NAMALWA (cell line): ENCODE measurements at places on chromosomes 3 and 15.

- peak; percentile 93 for DNase-seq
Measured at GRCh38 chr3:39108200-39108710, 775 bp downstream of the TTC21A start.

GRCh38 chr3:33467786-33468185 lies 27.6 kb upstream of the UBP1 start:
- DNase-seq = no peak

GRCh38 chr3:197501879-197502620 lies 53.7 kb downstream of the BDH1 start:
- DNase-seq = peak; percentile 93

DNA sequence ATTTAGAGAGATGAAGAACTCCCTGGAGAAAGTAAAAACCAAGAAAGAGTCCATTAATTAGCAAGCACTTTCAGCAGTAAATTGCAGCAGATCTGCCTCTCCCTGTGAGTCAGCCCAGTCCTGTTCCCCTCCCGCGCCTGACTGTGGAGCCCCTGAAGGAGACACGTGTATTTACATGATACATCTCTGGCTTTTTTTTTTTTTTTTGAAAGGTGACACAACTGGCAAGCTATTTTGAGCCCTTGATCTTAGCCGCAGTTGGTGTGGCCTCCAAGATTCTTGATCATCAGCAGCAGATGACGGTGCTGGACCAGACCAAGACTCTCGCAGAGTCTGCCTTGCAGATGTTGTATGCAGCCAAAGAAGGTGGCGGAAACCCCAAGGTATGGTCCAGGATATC lies 271.8 kb upstream of the TPM1 start:
- no peak for DNase-seq

GRCh38 chr3:194976049-194976451 lies 290.4 kb downstream of the FAM43A start:
- DNase-seq = no peak

DNA sequence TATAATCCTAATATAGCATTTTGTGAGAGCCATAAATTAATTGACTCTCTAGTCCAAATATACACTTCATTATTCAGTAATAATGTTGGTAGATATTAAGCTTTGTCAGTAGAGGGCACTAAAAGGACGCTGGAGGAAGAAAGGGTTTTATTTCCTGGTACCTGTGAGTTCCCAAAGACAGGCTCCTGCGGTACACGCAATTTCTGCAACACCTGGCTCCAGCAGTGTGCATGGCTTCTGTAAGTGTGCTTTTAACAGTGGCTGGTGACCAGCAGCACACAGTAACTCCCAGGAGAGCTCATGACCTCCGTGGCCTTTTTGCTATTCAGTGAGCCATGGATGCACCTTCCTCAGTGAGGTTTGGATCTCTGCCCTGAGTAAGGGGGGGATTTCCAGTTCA lies 338.3 kb upstream of the ZNF385D start:
- DNase-seq = peak; percentile 51

GRCh38 chr15:36183201-36183600 lies 396.2 kb upstream of the CDIN1 start:
- DNase-seq = no peak

- DNase-seq = no peak
Measured at GRCh38 chr3:147369661-147370123, 36.7 kb downstream of the ZIC4 start.

GRCh38 chr15:31341071-31341470 lies 14.4 kb downstream of the KLF13 start:
- no peak for DNase-seq

DNA sequence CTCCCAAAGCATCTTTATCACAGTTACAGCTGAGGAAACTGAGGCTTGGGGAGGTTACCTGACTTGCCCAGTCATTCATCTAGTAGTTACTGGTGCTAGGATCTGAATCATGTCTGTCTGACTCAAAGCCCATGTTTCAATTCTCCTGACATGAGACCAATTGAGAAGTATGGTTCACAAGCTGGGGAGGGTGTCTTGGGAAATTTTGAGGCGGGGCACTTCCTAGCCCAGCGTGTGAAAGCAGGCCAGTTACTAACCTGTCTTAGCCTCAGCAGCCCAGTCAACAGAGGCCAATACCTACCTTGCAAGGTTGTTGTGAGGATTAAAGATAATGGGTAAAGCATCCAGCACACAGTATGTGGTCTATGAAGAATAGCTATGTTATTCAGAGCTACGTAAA lies 37.0 kb downstream of the CLDN18 start:
- DNase-seq = no peak

DNA sequence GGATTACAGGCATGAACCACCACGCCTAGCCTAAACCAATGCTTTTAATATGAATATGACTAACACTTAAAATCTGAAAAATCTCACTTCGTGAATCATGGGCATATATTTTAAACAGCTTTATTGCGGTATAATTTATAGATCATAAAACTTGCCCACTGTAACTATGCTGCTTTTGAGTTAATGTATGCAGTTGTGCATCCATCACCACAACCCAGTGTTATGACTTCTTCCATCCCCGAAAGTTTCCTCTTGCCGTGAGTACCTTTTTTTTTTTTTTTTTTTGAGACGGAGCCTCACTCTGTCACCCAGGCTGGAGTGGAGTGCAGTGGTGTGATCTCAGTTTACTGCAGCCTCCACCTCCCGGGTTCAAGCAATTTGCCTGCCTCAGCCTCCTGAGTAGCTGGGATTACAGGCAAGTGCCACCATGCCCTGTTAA lies 7.1 kb downstream of the KAT2B start:
- no peak for DNase-seq

DNA sequence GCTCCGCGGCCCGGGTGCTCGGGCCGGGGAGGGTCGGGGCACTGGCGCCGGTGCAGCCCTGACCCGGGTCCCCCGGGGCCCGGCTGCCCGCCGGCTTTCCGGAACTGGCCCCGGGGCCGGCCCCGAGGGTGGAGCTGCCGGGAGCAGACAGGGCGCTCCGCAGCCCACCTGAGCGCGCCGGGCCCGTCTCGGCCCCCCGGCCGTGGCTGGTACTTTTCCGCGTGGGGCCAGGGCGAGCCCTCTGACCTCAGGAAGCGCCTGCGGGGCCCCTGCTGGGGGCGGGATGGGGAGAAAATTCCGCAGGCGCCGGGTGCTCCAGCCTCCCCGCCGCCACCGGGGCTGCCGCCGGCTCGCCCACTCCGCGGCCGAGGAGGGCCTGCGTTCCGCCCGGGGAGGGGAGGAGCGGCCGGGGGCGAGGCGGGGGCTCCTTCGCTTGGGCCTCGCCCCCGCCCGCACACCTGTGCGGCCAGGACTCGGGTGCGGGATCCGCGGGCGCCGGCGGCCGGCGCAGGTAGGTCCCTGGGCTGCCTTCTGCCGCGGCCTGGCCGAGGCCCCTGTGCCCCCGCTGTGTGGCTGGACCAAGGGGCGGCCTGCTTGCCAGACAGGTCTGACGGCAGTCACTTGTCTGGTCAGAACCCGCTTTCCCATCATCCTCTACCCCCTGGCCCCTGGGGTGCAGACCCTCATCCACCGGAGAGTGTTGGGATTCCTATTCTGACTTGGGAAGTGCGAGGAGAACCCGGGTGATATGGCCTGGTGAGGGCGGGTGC lies 3.5 kb downstream of the FURIN start:
- no peak for DNase-seq

- DNase-seq = no peak
Measured at GRCh38 chr3:186166491-186167288, 57.8 kb upstream of the ETV5 start.

DNA sequence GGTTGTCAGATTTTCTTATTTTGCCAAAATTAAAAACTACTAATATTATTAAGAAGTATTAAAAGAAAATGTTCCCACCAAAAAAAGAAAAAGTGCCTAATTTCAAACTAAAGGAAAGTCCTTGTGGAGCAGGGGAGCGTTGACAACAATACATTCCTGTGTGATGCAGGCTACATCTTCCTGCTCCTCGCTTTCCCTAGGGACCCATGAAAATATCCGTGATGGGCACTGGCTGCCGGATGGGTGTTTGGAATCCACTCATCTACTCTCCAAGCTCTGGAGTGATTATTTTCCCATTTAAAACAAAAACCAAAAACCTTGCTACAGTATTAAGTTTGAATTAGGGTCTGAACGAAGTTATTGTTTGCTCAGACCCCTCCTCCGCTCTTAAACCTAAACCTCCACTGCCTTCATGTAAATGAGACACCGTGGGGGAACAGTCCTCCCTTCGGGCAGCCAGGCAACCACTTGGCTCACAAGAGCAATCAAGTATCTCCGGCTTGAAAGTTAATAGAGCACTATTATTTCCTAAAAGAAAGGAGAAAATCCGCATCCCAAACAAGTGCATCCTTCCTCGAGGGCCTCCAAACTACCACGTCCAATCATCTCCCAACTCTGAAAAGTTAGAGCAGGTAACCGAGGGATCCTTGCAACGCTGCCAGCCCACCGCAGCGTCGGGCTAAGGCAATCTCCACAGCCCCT lies 1.5 kb downstream of the ITGB5 start:
- no peak for DNase-seq

DNA sequence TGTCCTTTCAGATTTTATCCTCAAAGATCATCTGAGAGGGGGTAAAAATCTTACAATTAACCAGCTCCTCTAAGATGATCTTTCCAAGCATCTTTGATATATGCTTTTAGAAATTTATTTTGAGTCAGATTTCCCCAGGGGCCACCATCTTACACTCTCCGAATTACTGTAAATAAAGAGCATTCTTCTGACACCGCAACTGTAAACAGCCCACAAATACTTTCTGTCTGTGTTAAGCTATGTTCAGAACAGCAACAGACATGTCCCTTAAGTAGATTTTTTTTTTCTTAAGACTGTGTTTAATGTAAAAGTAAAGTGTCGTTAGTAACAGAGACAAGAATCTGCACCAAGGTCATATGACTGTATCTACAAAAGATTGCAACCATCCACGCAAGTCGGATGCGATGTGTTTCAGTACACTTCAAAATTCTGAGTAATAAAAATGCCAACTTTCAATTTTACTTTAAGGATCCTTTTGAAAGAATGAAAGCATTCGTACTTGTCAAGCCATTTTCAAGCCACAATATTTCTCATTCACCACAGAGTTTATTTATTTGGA lies 159.0 kb upstream of the KCNH8 start:
- DNase-seq = no peak

DNA sequence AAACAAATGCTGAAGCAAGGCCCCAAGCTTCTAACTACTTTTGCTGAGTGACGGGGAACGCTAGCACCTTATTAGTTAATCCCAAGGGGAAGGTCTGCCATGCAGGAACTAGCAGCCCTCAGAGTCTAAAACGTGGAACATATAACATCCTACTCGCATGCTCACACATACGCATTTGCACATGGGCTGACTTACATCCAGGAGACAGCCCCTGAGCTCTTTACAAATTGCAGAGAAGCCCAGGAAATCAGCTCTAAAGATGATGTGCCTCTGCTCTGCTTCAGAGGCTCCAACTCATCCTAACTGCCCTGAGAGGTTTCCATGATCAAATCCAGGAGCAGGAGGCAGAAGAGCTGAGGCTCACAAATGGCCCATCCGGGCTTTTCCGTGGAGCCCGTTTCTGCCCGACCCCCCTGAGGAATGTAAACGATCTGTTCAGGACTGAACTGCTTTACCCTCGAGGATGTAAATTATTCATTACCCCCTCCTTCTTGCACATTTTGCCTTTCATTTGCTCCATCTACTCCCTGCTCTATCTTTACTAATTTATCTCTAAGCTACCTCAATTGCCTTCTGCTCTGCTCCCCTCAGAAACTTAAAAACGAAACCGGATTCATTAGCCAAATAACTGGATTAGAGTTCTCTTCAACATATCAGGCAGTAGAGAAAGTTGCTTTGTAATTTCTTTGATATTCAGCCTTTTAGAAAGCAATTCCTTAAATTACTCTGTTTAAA lies 141.9 kb upstream of the CCDC54 start:
- DNase-seq = no peak

DNA sequence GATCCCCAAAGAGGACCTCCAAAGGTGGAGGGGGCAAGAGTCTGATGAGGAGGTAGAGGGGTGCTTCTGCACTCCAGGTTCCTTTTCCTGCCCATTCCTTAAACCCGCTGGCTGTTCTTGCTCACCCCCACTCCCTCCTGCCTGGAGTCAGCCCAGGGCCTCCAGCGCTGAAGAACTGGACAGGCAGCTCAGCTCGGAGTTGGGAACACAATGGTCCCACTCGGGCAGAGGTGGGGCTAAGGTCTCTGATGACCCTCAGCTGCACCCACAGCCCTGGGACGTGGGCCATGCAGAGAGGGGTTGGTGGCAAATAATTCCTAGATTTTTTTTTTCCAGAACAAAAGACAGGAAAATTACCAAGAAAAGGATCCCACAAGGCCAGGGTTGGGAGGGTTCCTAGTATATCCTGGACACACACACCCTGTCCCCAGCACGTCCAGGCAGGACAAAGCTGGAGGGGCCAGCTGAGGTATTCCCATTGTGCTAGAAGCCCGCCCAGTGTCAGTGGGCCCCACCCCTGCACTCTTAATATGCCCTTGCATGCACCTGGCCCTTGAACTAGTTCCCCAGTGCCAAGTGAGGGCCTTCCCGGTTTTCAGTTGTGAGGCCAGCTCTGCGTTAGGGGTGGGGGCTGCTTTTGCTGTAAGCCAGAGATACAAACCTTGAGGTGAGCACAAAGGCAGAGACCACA lies 22.1 kb upstream of the IP6K2 start:
- DNase-seq = no peak

DNA sequence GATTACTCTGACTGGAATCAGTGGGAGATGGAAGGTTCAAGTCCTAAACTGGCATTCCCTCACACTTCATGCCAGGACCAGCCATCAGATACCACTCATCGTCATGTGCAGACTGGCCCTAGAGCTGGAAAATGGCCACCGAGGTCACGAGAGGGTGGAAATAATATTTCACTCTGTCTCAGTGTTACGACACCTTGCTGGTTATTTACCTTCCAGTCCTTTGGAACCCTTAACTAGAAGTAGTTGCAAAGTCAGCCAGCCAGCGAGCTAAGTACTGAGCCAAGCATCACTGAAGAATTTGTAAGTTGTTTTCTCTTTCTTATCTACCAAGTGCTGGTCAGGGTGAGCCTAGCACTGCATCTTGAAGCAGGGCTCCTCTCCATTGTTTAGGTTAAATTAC lies 309.9 kb upstream of the RASGRP1 start:
- DNase-seq = no peak

DNA sequence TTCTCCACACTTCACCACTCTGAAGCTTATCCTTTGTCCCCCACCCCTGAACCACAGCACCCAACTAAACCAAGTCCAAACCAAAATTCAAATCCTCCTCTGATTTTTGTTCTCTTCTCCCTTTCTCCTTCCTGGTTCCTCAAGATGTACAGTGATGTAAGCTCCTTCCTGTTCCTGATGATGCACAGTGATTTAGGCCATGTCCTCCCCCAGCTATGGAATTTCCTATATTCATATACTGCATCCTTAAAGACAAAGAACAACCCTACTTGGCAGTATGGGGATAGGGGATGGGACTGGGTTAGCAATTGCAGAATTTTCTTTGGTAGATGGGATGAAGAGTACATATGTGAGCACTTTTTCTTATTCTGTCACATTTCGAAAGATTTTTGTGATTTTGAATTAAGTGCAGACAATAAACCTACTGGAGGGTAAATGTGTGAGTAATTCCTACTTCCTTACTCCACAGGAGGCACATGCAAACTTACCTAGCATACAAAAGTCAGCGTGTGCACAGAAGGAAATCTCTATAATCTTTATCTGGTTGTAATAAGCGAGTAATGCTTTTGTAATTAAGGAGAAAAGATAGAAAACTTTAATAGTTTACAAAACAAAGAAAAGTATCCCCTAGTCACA lies 125.0 kb downstream of the ANO10 start:
- no peak for DNase-seq
